Cerebellar nuclear complex (tissue), 1 donor: ENCODE measurements at places on chromosomes 7 and 10.

DNA sequence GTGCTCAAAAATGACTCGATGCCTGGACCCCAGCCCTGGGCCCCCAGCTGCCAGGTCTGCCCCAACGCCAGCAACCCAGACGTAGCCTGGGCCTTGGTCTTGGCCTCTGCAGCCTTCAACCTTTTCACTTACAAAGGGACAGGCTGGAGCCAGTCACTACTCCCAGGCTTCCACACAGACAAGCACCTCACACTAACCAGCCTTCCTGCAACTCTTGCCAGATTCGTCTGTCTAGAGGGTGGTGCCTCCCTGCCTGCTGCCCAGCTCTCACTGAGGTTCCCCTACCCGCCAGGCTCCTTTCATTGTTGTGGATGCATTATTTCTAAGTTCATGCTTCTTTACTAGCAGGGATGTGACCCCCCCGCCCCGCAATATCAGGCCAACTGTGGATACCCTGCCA is 56.3 kb downstream of the NUDCD3 start:
- DNase-seq = no peak

GRCh38 chr10:100873827-100874326 is 38.9 kb upstream of the SLF2 start:
- DNase-seq = no peak

- DNase-seq = no peak
These were observed 93.5 kb downstream of the MCU start for GRCh38 chr10:72785409-72785808.

DNA sequence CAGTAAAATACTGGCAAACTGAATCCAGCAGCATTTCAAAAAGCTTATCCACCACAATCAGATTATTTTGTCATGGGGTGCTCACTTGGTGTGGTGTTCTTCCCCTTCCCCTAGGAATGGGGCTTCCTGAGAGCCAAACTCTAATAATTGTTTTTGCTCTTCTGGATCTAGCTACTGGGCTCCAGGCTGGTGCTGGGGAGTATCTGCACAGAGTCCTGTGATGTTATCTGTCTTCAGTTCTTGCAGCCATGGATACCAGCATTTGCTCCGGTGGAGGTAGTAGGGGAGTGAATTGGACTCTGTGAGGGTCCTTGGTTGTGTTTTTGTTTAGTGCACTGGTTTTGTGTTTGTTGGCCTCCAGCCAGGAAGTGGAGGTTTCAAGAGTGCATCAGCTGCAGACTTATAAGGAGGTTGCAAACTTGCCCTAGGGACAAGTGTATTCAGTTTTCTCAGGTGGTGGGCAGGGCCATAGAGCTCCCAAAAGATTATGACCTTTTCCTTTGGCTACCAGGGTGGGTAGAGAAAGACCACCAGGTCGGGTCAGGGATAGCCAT is 308.5 kb upstream of the MAGI2 start:
- DNase-seq = no peak
